Esophagus mucosa (tissue), 1 donor: ENCODE measurements at places on chromosomes 12 and 14. TPM values are rescaled to one million over a fixed set of nuclear protein-coding genes. Genes with fewer than 3 reads are reported as not detected.
A peak's percentile ranks its signal among the peaks of the same experiment; 100 is the strongest.

- no peak for ATAC-seq
Measured at GRCh38 chr12:78968226-78968625, 103.7 kb downstream of the SYT1 start.

GRCh38 chr14:38210587-38211216 is 3.0 kb downstream of the SSTR1 start:
- ATAC-seq, result no peak

- ATAC-seq, result no peak
Measured at GRCh38 chr12:95286713-95287112, 69.1 kb downstream of the VEZT start.

DNA sequence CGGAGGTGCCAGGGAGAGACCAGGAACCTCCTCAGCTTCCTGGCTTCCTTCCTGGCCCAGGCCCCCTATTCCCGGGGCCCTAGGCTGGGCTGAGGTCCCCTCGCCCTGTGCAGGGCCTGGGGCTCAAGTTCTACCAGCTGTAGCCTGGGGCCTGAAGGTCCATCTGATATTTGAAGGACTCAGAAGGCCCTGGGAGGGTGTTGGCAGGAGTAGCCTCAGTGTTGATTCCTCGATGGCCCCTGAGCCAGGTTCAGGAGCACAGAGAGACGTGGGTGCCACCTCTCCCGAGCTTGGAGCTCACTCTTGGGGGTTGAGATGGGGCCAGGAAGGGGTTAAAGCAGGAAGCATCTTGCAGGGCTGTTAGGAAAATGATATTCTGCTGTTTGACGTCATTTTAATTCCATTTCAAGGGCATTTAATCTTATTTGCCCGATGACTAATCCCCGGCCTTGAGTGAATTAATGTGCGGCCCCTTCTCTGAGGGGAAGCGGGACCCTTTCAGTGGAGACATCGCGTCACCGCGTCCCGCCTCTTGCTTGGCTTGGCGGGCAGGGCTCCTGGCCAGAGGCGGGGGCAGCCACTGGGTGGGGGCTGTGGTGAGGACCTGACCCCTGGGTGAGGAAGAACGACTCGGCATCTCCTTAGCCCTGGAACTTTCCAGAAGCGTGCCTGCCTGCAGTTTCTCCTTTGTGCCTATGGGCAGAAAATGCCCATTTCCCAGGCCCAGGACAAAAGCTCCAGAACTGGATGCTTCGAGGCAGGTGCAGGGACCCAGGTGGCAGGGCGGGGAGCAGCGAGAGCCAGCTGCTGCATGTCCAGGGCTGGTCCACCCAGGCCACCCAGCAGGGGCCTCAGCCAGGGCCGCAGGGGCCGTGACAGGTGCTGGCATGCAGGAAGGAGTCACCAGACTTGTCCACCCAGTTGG is 158.3 kb downstream of the KIF26A start:
- no peak for ATAC-seq

DNA sequence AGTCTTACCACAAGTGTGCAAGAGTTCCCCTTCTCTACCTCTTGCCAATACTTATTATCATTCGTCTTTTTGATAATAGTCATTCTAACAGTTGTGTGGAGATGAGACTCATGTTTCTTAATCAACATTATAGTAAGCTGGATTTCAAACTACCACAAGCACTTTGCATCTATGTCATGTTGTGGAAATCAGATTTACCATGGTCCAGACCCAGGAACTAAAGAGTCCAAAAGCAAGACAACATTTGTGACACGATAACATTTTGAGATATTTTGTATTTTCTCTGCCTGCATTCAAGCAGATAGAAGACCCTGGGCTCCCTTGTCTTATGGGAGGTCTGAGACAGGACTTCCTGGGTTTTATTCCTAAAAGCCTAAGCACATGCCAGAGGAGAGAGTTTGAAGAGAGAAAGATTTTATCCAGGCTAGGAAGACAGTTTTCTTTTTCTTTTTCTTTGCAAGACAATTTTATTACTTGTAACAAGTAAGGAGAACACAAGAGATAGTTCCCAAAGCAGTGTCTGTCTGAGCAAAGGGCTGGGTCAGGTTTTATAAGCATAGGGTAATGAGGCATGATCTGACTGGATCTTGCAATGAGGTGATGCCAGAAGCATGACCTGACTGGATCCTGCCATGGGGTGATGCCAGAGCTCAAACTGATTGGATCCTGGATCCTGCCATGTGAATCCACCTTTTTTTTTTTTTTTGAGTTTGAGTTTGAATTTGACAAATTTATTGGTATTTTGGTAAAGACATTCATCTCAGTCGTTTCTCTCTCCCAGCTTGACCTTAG is 180.5 kb upstream of the HMGA2 start:
- no peak for ATAC-seq

GRCh38 chr12:52871291-52872039 is 22.7 kb upstream of the KRT78 start:
- ATAC-seq, result peak; percentile 76

GRCh38 chr14:63642656-63643382 is 1.1 kb upstream of the WDR89 start:
- ATAC-seq, result no peak

GRCh38 chr14:94805680-94806288 is 35.9 kb upstream of the GSC start:
- ATAC-seq, result no peak

DNA sequence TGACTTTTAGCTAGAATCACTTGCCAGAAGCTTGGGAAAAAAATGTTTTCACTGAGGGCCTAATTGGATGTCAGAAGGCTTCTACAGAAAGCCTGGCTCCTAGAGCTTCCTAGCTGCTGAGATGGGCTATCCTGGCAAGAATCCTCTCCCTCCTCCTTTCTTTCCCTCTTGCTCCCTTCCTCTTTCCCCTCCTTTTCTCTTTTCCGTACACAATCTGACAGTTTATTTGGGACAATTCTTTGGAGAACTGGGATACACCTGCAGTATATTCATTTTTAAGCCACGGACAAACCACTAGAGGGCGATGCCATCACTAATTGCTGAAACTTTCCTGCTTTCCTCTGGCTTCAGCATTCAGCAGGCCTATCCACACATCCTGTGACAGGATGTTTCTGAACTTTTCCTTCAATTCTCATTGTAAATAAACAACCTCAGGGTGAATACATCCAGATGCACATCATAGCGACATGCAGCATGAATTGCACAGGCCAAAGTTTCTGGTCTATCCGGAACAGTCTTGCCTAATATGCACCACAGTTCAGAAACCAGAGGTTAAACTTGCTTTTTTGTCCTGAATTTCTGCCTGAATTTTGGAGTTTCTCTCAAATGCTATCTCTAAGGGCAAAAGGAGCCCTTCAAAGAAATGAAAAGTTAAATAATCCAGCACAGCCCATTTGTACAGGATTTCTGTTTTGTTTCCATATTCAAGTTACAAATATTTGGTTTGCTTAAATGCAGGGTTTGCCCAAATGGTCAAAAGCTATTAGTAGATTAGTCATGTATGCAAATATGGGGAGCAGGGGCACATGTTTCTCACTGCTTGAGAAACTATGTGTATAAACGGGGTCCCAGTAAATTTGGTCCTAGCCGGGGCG is 142.8 kb downstream of the PAWR start:
- ATAC-seq, result peak; percentile 60

- ATAC-seq, result no peak
Measured at GRCh38 chr14:50725761-50726160, 57.7 kb upstream of the SAV1 start.

- no peak for ATAC-seq
Measured at GRCh38 chr12:106118381-106119130, 20.2 kb downstream of the NUAK1 start.

The HCAR2 gene
- total RNA-seq, result 29.7 TPM

The LGMN gene
- 27.4 TPM for total RNA-seq

GRCh38 chr12:28878629-28879028 is 270.4 kb upstream of the FAR2 start:
- ATAC-seq, result no peak

DNA sequence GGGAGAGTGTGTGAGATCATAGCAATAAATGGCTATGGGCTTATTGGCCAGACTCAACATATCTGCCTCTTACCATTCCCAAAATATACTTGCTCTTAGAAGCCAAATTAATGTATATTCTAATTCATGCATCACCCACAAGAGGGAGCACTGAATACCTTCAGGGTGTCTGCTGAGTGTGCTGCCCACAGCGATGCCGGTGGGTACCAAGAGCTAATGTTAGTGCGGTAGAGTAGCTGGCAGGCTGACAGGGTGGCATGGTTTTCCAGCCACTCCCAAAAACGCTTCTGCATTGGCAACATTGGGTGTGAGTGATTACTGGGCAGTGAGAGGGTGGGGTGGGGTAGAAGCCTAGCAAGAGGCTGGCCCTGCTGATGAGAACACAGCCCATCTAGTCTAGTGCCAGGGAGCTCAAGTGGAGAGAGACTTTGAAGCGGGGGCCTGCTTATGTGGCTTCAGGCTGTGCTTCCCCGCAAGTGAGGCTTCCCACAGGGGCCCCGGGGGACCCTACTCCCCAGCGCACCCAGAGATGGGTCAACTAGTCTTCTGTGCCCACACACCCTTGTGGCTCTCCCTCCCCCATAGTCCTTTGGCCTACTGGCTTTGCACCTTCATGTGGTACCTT is 9.2 kb upstream of the PLEKHD1 start:
- peak; percentile 50 for ATAC-seq

DNA sequence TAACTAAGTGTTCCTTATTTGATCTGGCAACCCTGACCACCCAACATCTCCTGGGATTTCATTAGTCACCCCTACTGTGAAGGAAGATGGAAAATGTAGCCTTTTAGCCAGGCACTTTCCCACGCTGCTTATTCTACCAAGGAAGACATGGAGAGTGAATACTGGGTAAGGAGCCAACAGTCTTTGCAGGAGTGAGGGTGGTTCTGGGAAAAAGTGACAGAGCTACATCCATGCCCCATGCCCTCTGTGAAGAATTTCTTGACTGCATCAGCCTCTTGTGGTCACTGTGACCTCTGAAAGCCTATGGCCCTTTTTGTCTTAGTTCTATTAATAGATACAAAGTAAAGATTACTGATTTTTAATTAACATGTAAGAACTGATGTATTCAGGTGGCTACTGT is 196.0 kb upstream of the EEA1 start:
- ATAC-seq, result no peak
